Caudate nucleus (tissue), 63 donors: ENCODE measurements at places on chromosomes 4 and X.

GRCh38 chr4:86909546-86910295 lies 17.5 kb upstream of the C4orf36 start:
- no peak for DNase-seq

DNA sequence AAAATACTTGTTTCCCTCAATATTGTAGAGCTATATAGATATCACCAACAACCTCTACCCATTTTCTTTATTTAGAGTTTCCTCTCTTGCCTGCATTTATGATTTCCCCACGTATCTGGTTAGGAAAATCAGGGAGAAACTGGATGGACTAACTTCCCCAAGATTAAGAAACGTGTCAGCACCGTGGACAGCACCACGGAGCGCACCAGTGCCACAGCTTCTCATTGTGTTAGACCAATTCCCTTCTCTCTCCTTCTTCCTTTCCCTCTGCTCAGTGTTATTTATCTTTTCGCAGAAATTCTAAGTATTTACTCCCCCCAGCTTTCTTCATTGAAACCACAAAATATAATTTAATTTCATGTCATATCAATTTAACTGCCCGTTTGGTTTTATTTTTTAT lies 568.6 kb upstream of the BOD1L1 start:
- no peak for DNase-seq

GRCh38 chr4:184856277-184856609 lies 30.5 kb upstream of the ACSL1 start:
- no peak for DNase-seq

DNA sequence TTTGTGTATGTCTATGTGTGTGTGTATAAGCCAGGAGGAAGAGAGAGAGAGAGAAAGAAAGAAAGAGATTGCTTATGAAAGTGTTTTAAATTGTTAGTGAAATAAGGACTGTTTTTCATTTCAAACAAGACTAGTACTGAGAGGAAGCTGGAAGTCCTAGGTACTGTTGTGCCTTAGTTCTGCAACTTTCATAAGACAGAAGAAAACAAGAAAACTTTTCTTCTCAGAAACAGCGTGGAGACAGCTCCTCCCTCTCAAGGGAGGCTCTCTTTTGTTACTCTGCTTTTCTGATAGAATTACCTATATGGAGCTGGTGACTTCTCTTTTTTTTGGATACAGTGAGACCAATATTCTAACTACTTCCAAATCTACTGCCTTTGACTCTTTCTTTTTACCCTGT lies 62.5 kb downstream of the BANK1 start:
- no peak for DNase-seq

DNA sequence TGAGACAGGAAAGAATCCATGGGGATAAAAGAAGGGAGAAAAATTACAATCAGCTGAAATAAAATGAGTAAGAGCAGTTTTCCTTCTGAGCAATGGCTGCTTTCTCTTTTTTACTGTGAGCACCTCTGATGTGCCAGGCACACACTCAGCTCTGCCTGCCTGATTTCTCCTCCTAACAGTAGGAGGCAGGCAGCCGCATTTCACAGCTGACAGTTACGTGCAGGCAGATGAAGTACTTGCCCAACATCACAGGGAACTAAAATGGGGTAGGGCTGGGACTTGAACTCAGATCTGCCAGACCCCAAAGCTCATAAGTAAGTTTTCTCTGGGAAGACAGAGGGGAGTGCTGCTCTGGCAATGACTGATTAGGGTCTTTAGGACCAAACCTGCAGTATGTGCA lies 54.6 kb downstream of the C4orf50 start:
- no peak for DNase-seq

GRCh38 chr4:5843573-5844530 lies 49.0 kb downstream of the CRMP1 start:
- no peak for DNase-seq

GRCh38 chrX:30513284-30513683 lies 64.3 kb downstream of the TASL start:
- DNase-seq, result no peak

GRCh38 chr4:3201718-3202702 lies 46.9 kb upstream of the MSANTD1 start:
- no peak for DNase-seq

- no peak for DNase-seq
Measured at GRCh38 chr4:119763386-119763785, 134.8 kb upstream of the PDE5A start.
